Stimulated activated CD8-positive, alpha-beta memory T cell treated with anti-CD3 and anti-CD28 coated beads, Interleukin-12 subunit alpha, Interleukin-12 subunit beta, amount 100 ng/mL, for 4 hours (primary cell): ENCODE measurements at places on chromosomes 1 and 21.

- no peak for DNase-seq
Observed at GRCh38 chr1:20100632-20101355, 18.5 kb downstream of the PLA2G2D start.

DNA sequence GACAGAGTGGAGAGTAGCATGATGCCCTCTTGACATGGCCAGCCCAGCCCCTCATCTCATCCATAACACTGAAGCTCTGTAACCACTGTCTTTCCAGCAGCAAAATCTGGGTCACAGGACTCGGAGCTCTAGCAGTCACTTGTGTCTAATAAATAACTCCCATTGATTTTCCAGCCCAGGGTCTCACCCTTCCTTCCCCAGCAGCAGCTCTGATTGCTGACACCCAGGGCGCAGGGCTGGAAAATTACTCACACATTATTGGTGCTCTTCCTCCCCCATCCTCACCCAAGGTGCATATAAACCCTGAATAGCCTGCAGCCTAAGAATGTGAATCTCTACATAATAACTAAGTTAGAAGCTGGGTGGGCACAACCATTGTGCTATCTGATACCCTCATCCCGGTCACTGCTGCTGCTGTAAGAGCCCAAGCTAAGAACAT, 21.1 kb upstream of the OR10J5 start:
- DNase-seq = no peak

DNA sequence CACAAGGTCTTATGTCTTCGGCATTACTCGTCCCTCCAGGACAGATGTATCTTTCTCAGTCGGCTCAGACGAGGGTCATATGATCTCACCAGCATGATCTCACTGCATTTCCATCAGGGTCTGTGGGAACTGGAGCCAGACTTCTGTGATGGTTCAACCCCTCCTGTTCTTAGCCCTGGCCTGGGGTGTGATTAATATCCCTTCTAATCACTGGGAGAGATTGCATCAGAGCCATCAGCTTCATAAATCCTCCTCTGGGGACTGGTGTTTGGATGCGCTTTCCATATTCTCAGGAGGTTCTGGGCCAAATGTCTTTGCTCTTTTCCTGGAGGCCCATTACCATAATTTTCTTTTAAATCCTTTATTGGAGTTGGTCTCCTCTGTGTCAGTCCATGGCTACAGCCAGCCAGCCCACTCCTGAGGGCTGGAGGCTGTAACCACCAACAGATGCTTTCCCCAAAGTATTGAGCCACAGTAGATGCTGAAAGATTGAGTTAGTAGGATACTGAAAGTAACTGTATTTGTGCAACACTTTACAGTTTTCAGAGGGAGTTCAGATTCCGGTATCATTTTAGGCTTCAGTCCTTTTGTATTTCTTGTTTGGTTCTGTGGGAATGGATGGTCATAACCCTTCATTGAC, 20.0 kb downstream of the CACNA1E start:
- no peak for DNase-seq

GRCh38 chr1:81420760-81421159, 380.0 kb upstream of the ADGRL2 start:
- DNase-seq = no peak
